AML-193 (cell line): ENCODE measurements at places on chromosomes 1 and 21.

DNA sequence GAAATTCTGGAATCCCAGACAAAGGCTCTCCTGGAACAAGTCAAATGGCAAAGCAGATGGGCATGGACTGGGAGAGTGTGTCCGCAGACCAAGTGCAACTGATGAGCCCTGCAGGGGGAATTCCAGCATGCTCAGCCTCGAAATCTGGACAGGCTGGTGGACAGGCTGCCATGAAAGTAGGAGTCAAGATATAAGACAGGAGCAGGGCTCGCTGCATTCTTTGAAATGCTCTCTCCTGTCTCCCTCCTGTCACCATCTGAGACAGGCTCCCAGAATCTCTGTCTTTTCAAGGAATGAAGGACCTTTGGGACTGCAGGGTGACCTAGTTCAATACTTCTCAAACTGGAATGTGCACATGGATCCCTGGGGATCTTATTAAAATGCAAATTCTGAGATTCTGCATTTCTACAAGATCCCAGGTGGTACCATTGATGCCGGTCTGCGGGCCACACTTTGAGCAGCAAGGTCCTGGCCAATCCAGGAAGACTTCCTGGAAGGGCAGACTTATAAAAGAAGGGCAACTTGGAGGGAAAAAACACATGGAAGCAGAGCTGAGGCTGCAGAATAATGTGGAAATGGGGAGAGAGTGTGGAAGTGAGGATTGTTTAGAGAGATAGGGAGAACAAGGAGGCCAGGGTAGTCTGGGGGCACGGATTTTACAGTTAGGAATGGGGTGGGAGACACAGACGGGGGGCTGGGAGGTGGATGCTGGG, 29.8 kb downstream of the TNNT2 start:
- DNase-seq = no peak

DNA sequence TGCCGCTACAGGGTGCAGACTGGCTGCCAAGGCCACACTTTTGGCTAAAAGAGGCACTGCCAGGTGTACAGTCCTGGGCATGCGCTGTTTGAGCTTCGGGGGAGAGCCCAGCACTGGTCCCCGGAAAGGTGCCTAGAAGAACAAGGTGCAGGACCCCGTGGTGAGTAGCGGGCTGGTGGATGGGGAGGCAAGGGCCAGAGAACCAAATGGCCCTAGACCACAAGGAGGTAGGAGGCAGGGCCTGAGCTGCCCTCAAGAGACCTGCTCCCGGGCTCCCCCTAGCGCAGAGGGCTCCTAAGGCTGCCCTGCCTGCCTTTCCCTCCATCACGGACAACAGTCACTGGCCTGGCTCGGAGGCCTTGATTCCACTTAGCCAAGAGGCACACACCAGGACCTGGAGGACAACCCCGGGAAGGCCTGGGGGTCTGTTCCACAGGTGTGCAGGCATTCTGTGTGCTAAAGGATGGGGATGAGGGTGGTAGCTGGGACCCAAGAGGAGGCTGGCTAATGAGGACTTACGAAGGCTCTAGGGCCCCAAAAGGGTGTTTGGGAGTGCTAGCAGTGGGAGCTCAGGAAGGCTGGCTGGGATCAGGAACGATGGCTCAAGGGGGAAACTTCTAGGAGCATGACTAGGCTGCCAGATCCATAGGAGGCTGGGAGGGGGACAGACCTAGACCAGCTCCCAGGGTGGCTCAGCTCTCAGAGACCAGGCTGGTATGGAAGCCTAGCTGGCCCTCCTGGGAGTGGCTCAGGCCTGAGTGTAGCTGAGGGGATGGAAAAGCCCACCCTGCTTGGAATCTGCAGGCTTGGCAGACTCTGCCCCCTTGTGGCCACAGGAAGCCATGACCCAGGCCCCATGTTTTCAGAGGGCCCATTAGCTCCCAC, 742 bp downstream of the ARTN start:
- peak; percentile 13 for DNase-seq

GRCh38 chr1:29256979-29257804, 20.9 kb downstream of the PTPRU start:
- no peak for DNase-seq

- DNase-seq = no peak
These were observed 29.2 kb downstream of the ST7L start for GRCh38 chr1:112589766-112590165.

DNA sequence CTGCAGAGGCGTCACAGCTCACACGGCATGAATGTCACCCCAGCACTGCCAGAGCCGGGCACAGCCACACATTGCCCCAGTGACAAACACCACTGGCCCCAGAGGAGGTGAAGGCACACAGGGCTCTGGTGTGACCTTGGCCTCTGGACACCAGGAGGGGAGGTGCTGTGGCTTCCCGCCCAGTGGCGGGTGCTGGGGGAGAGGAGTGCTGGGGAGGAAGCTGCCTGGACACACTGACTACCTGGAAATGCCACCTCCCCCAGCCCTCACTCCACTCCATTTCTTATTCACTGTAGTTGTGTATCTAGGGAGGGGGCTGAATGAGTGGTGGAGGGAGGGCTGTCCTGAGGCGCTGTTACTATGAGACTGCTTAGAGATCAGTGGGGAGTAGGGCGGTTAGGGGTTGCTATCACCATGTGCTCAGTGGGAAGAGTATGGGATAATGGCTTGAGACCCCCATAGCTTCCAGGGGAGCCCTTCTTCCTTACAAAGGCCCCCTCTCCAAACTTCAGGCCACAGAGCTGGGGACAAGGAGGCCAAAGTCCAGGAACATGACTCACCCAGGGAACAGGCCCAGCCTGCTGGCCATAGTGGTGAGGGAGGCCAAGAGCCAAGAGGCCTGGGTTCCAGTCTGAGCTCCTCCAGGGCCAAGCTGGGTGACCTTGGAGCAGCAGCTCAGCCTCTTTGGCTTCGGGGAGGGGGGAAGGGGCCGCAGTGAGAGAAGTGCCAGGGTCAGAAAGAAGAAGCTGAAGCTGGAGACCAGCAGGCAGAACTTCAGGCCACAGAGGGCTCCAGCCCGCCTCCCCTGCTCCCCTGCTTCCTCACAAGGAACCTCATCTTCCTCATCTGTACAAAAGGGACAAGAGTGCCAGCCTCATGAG, 40.1 kb downstream of the AHDC1 start:
- DNase-seq = no peak

DNA sequence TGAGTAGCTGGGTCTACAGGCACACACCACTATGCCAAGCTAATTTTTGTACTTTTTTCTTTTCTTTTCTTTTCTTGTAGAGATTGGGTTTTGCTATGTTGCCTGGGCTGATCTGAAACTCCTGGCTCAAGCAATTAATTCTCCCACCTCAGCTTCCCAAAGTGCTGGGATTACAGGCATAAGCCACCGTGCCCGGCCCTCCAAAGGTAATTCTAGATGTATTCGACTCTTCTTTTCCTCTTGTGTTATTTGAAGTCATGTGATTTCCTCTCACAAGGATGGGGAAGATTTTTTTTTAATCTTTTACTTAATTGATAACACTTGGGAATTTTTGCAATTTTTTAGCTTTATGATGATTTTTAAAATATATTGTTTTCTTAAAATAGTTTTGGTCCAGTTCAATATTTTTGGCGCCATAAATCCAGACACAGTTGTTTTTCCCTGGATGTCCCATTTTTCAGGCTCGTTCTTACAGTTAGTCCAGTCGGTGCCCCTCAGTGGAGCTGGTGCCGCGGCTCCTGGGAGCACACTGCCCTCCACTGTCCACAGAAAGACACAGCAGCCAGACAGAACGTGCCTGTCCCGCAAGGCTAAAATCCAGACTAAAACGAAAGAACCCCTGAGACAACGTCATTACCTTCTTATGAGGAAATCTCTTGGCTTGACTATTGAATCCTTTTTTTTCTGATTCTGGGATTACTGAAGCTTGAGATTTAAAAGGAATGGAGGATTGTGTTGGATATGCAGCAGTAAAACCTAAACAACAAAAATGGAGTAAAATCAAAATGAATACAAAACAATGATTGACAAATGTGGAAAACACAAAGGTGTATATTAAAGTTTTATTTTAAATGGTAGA, 22.4 kb downstream of the STPG1 start:
- DNase-seq = peak; percentile 38

DNA sequence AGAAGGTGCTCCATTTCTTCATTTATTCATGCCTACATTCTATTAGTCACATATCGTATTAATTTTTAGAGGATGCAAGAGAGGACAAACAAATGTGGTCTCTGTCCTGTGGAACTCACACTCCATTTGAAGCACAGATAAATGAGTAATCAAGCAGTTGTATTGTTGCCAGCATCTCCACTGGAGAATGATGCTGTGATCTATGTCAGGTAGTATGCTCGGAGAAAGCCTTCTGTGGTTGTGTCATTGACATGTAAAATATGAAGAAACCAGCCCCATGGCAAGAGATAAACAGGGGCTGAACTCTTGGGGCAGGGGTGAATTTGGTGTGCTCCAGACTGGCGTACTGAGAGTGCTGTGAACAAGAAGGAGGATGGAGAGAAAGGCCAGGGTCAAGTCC, 101.2 kb downstream of the FASLG start:
- DNase-seq = no peak

DNA sequence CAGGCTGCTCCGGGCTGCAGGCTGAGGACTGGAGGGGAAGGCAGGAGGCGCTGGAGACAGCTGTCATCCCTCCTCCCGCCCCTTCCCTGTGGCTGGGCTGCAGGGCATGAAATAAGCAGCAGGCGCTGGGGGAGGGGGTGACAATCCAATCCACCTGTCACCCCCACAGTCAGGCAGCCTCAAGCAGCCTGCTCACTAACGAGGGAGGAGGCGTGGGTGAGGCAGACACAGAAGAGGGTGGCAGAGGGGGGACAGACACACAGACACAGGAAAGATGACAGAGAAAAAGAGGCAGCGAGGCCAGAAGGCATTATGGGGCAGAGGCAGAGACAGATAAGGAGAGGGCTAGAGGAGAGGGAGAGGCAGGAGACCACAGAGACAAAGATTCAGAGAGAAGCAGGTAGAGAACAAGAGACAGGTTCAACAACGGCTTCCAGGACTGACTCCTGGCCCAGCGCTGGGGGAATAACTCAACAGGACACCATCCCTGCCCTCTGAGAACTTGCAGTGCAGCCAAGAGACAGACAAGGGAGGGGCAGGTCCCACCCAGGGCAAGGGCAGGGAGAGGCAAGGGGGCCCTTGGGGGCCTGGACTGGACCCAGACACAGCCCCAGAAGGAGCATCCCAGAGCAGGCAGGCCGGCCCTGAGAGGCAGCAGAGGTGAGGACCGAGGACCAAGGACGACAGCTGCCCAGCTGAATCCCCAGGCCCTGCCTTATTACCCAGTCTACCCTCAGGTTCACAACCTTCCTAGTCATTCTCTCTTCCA, 11.2 kb downstream of the MEF2D start:
- DNase-seq = no peak

DNA sequence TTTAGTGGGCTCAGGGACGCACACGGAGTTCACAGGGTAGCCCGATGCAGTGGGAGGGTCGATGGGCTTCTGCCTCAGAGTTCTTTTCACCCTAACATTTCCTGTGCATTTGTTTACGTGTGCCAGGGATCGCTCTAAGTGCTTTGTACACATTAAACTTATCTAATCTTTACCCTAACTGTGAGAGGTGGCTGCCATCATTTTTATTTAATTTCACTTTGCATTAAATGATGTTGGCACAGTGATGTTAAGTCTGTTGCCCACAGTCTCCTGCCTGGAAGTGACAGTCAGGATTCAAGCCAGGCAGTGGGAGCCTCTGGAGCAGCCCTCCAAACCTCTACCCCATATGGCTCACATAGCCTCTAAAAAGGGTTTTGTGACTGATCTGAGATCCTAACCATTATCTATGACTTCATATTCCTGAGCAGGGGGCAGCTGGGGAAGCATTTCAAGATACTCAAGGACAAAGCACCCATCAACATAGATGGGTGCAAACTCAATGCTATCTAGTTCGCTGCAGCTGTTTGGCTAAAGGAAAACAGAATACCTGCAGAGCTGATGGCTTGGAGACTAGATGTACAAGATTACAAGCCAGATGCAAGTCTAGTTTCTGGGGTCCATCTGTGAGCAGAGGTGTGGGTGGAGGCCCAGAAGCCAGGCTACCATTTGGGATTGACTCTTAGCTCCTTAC, 303.8 kb downstream of the DISC1 start:
- no peak for DNase-seq

- DNase-seq = peak; percentile 46
These were observed 1.8 kb downstream of the ARF1 start for GRCh38 chr1:228084325-228084724.

DNA sequence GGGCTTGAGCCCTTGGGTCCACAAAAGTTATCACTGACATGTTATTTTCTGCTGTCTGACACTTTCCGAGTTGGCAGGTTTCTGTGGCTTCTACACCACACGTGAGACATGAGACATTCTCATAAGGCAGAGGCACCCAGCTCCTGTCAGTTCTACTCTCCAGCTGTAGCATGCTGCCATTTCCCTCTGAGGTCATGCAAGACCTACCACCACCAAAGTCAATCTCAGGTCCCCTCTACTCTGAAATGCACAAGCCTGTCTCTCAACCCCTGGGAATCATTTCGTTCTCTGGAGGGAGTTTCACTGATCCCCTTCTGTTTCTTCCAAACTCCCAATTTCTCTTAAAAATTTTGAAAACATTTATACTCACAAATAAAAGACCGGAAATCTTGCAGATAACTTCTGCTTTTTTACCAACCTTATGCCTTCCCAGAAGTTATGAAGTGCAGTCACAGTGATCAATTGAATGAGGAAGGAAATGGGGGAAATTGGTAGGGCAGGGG, 39.5 kb upstream of the CR2 start:
- DNase-seq = peak; percentile 78

- DNase-seq = no peak
These were observed 805 bp downstream of the ATG4C start for GRCh38 chr1:62784509-62785365.

- no peak for DNase-seq
These were observed 133.6 kb downstream of the TRIM33 start for GRCh38 chr1:114377356-114377755.

DNA sequence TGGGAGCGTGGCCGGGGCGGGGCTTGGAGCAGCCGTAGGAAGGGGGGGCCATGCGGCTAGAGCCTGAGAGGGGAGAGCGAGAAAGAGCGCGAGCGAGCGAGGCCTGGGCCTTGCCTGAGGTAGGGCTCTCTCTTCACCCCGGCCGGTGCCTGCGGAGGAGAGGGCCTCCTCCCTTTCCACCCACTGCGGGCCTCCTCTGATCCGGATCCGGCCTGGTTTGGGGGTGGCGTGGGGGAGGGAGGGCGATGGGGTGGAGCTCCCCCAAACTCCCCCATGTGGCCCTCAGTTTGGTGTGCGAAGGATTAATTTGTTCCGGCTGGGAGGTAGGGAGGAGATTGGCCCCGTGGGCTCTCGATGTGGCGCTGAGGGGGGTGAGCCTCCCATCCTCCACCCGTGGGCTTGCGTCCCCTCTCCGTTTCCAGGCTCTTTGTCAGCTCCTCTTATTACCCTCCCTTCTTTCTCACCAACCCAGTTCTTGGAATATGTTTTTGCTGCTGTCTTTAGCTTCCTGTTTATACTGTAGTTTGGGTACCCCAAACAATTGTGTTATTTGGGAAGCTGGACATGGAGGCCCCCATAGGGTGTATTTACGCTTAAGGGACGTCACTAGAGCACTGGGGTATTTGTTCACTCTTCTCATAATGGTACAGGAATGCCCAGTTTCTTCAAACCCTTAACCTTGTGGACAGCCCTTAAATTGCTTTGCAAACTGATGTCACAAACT, 685 bp downstream of the UBAP2L start:
- DNase-seq = peak; percentile 47

GRCh38 chr1:212609701-212610574, 1.4 kb downstream of the ATF3 start:
- no peak for DNase-seq
